Left renal pelvis (tissue), 4 donors: ENCODE measurements at places on chromosomes 6 and 20. TPM values are rescaled to one million over a fixed set of nuclear protein-coding genes. Genes with fewer than 3 reads are reported as not detected.

DNA sequence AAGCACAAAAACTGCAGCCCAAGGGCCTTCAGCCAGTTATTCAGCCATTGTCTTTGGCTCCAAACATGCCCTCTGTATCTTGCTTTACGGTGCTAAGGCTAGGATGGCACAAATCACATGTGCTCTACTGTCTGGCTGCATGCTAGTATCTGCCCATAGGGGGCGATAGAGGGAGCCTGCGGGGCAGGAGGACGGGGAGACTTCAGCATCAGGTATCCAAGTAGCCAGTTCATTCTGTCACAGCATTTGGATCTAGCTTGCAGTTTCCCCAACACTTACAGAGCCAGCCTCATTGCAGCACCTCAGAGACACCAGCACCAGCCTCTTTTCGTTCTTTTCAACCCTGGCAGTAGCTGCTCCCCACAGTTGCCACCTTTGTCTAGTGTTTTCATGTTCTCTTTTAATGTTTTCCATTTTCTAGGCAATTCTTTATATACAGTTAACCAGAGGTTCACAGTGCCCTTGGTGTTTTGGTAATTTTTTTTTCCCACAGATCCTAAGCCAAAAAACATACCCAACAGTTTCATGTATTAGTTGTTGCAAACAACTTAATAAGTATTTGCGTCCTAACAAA lies 705.9 kb downstream of the PTPRT start:
- no peak for DNase-seq

- DNase-seq = no peak
Observed at GRCh38 chr20:49583669-49584417, 15.9 kb upstream of the PTGIS start.

DNA sequence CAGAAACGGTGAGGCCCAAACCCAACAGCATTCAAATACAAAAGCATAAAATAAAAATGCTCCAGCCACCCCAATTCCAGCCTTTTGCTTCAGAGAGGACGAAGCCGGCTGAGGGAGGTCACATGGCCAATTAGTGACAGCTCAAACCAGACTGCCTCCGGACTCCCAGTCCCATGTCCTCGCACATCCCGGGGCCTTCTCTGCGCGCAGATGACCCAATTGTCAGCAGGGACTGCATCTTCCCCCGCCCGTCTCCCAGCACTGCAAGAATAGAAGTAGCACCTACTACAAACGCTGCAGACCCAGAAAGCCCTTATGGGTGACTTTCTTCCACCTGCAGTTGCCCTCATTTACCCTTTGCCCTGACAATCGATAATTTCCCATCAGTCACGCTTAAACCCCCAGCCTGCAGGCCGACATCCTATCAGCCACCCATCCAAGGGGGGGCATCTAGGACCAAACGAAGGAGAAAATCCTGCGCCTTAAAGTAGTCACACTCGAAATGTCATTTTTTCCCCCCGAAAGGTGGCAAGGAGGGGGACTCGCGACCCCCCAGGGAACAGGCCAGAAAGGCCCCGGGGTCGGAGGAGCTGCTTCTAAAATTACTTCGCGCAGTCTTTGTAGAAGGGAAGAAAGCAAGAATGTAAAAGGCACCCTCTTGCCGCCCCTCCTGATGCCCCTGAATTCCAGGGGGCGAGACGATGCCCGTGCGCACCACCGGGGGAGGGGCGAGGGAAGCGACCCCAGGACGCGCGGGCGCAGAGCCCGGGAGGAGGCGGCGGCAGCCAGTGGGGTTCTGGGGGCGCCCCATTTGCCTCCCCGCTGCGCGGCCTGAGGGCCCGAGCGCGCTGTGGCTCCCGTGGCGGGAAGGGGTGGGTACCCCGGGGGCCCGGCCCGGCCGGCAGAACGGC lies 792 bp downstream of the SLC23A2 start:
- no peak for DNase-seq

- no peak for DNase-seq
Observed at GRCh38 chr20:54082100-54082499, 11.7 kb upstream of the BCAS1 start.

RIMS1 gene
- 2.3 TPM for polyA plus RNA-seq

GRCh38 chr6:66289889-66290288 lies 582.9 kb upstream of the EYS start:
- no peak for DNase-seq

GRCh38 chr6:3230900-3231246 lies 3.4 kb upstream of the TUBB2B start:
- no peak for DNase-seq

GRCh38 chr6:108200631-108201030 lies 34.8 kb downstream of the NR2E1 start:
- DNase-seq = no peak

MCHR2 gene
- not detected for polyA plus RNA-seq

- DNase-seq = no peak
Observed at GRCh38 chr6:44264154-44265006, 971 bp downstream of the NFKBIE start.

GRCh38 chr6:140908505-140908904 lies 1224.2 kb upstream of the GJE1 start:
- DNase-seq = no peak

SIRPB1 gene
- polyA plus RNA-seq = 2.4 TPM

CGA gene
- 2.6 TPM for polyA plus RNA-seq

BACH2 gene
- 10.6 TPM for polyA plus RNA-seq

DNA sequence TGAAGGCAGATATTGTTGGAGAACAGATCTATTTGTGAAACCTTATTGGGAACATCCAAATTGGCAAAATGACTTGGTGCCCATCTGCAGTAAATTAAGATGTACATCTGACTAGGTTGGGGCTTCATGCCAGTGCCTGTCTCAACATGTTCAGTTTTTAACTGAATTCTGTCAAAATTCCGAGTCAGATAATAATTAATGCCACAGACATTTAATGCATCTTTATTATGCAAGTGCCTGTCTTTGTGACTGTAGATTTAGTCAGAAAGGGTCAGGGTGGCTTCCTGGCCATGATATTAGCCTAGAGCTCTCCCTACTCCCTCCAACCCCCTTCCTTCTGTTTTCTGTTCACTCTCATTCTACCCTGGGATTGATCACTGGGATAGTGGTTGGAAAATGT lies 199.3 kb upstream of the FLRT3 start:
- no peak for DNase-seq

- DNase-seq = peak; percentile 28
Observed at GRCh38 chr6:140462453-140463311, 1088.2 kb upstream of the CITED2 start.

GRCh38 chr20:10537850-10538480 lies 102.9 kb downstream of the SLX4IP start:
- DNase-seq = no peak

- no peak for DNase-seq
Observed at GRCh38 chr6:73586416-73586974, 65.7 kb upstream of the EEF1A1 start.

MOXD1 gene
- polyA plus RNA-seq = 481 TPM

TCF21 gene
- 143 TPM for polyA plus RNA-seq

DNA sequence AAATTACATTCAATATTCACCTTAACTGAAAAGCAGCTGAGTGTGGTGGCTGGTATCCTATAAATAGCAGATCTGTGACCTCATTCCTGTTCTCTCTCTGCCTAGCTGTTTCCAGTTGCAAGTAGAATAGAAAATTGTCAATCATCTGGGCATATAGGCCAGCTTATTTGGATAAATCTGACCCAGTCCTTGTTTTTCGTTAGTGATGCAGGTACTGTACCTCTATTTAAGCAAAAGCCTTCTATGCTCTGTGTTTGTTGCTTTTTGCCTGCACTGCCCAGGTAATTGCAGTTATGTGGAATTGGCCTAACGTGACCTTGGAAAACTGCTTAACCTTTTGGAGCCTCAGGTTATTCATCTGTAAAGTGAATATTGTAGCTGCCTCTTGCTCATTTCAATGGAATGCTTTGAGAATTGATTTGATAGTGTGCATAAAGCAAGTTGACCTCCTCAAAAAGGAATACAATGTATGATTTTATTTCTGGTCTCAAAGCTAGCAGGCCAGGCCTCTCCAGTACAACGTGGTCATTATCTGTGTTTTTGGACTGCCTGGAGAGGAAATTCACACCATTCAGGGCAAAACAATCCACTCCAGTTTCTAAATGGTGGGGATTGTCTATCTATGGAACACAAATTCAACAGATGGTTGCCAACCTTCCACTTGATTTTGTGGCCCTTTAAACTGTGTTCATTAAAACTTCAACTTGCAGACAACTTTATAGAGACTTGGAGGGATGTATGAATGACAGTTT lies 508.7 kb upstream of the CITED2 start:
- DNase-seq = no peak

CDH26 gene
- 0.41 TPM for polyA plus RNA-seq
